ENCODE measurements at places on chromosomes 6 and 20.

DNA sequence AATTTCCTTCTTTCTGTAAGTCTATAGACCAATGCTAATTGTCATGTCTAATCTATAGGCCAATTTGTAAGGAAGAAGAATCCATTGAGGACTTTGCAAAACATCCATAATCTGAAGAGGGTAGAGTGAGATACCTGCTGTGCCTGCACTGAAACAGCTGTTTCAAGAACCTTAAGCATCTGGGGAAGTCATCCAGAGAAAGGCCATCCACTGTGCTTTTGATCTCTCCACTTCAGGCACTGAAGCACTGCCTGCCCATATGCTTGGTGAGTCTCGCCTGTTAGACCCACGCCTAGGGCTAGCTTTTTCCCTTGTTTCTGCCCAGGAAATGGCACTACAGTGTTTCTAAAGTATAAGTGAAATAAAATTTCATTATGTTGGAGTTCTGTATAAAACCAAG, 921.8 kb upstream of the EPHA7 start:
- DNase-seq = no peak

- no peak for DNase-seq
These were observed 35.2 kb upstream of the ZSCAN23 start for GRCh38 chr6:28478518-28478917.

- DNase-seq = no peak
These were observed 91.9 kb upstream of the TINAG start for GRCh38 chr6:54216336-54216735.

GRCh38 chr20:17066902-17067301, 159.9 kb upstream of the PCSK2 start:
- DNase-seq = no peak

- DNase-seq = no peak
These were observed 25.4 kb downstream of the FLRT3 start for GRCh38 chr20:14312001-14312400.
